AG04450 (cell line): ENCODE measurements at places on chromosomes 6 and 20. TPM values are rescaled to one million over a fixed set of nuclear protein-coding genes. Genes with fewer than 3 reads are reported as not detected.

GRCh38 chr6:137883400-137884148, 16.5 kb downstream of the TNFAIP3 start:
- DNase-seq: no peak

BCAS1 gene
- not detected in 2 replicates for polyA plus RNA-seq

- DNase-seq: no peak
These were observed 27.1 kb downstream of the COL20A1 start for GRCh38 chr20:63320041-63320511.

WFDC6 gene
- not detected in 2 replicates for polyA plus RNA-seq

DNA sequence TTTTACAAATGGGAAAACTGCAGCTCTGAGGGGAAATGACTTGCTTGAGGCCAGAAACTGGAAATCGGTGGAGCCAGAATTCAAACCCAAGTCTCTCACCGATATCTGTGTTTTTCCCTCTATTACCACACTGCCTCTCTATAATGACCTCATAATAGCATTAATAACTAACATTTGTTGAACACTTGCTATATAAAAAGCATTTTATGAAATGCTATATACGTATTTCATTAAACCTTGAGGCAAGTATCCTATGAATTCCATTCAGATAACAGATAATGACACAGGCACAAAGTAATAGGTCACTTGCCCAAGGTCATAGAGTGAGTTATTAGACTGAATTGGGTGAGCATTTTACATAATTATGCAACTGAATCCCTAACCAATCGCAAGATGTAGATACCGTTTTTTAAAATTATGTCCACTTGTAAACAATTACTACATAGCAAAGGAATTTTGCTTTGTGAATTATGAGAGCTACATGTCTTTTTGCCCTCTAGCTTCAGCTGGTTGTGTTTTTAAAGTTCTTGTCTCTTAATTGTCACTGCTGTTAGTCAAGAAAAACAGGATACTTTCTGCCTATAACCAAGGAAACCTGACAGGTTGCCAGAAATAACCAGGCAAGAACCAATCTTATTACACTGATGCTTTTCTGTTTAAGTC, 4.7 kb downstream of the DSN1 start:
- DNase-seq: no peak

- no peak for DNase-seq
These were observed 524.0 kb downstream of the CD83 start for GRCh38 chr6:14641423-14642135.

VWA7 gene
- 0.10 and 0.32 TPM in 2 replicates for polyA plus RNA-seq

- no peak for DNase-seq
These were observed 65.8 kb downstream of the SYTL3 start for GRCh38 chr6:158715330-158716311.

PBX2 gene
- 56.5 and 59.2 TPM in 2 replicates for polyA plus RNA-seq

DNA sequence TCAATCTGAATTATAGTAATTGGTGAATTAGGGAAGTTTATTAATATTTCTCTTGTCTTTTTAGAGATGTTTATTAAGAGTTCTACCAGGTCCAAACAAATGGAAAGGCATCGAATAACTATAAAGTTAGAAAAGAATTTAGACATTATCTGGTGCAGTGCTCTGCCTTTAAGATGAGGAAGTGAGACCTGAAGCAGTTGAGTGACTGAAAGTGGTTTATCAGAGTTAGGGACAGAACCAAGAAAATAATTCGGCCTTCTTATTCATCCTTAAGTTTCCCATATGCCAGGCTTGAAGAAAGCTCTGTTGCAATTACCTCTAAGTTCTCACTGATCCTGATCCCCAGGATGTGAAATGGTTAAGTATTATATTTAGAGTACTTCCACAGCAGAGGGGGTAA, 94.2 kb upstream of the FLRT3 start:
- DNase-seq: no peak

POU5F1 gene
- not detected in 2 replicates for polyA plus RNA-seq

- no peak for DNase-seq
These were observed 23.7 kb upstream of the PPP1R14C start for GRCh38 chr6:150119173-150119572.

HLA-DQB1 gene
- not detected in 2 replicates for polyA plus RNA-seq

TTK gene
- 5.1 and 8.0 TPM in 2 replicates for polyA plus RNA-seq

- DNase-seq: no peak
These were observed 34.5 kb upstream of the RPS6KA2 start for GRCh38 chr6:166661327-166662085.

GRCh38 chr6:139152088-139152891, 17.4 kb downstream of the HECA start:
- DNase-seq: peak; percentile 52

ZNFX1 gene
- 9.6 and 16.6 TPM in 2 replicates for polyA plus RNA-seq

RAET1L gene
- polyA plus RNA-seq: not detected in 2 replicates
